ENCODE measurements at places on chromosomes 16 and 17.

GRCh38 chr17:63479495-63480184, 2.8 kb downstream of the ACE start:
- DNase-seq: no peak
- H3K27me3 ChIP-seq: peaks cover 12% of the 10 kb centered on the region
- peaks cover 5% of the 10 kb centered on the region for H3K4me1 ChIP-seq
- no peak overlapping the region for H3K4me3 ChIP-seq
- H3K36me3 ChIP-seq: no peaks in the 10 kb centered on the region

DNA sequence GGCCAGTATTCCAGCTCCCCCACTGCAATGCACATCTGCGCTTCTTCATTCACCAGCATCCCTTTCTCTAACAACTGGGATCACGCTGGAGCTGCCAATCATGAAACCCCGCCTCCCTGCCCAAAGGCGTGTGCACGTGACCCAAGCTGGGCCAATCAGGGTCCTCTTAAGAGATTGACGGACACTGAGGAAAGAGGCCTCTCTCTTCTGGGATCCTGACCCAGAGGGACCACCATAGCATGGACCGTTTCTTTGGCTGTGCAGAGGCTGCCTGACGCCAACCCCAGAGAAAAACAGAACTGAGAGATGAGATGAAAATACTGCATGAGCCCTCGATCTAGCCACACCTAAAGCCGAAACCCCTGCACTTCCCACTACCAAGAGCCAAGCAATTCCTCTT, 32.0 kb downstream of the COTL1 start:
- H3K27ac ChIP-seq: no peak overlapping the region
- H3K4me3 ChIP-seq: no peak overlapping the region
- H3K4me1 ChIP-seq: peaks cover 4% of the 10 kb centered on the region

- H3K27me3 ChIP-seq: no peaks in the 10 kb centered on the region
- H3K4me1 ChIP-seq: no peaks in the 10 kb centered on the region
- H3K27ac ChIP-seq: peak overlapping the region; percentile 1
Observed at GRCh38 chr17:63675607-63676546, 24.0 kb downstream of the LIMD2 start.

DNA sequence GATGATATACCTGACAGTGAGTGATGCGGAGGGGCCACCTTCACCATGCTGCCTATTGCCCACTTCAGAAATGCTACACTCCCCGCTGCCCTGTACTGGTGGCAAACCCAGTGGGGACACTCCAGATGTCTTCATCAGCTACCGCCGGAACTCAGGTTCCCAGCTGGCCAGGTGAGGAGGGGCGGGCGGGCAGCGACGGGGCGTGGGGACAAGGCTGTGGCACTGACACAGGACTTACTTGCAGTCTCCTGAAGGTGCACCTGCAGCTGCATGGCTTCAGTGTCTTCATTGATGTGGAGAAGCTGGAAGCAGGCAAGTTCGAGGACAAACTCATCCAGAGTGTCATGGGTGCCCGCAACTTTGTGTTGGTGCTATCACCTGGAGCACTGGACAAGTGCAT, 16.6 kb downstream of the SARM1 start:
- H3K36me3 ChIP-seq: peaks cover 4% of the 10 kb centered on the region
- H3K27ac ChIP-seq: no peak overlapping the region
- no peaks in the 10 kb centered on the region for H3K27me3 ChIP-seq

DNA sequence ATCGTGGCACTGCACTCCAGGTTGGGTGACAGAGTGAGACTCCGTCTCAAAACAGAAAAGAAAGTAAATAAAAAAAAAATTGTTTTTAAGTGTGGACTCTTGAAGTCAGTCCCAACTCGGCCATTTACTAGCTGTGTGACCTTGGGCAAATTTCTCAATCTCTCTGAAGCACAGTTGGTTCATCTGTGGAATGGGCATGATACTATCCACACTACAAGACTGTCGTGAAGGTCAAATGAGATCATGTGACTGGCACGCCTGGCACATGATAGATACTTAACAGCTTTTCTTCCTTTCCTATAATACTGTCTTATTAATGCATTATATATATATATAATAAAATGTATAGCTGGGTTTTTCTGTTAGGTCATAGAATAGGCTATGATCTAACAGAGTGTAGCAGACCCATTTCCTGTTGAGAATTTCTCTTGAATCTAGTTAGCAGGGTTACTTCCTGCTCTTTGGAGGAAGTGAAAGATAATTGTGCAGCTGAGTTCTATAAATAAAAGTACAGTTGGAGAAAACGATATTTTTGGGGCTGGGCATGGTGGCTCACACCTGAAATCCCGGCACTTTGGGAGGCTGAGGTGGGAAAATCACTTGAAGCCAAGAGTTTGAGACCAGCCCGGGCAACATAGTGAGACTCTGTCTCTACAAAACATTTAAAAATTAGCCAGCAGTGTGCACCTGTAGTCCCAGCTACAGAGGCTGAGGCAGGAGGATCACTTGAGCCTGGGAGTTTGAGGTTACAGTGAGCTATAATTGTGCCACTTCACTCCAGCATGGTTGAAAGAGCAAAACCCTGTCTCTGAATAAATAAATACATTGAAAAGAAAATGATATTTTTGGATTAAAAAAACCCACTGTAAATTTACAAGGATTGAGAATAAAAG, 7.3 kb downstream of the MILR1 start:
- peak overlapping the region; percentile 43 for H3K27ac ChIP-seq
- DNase-seq: peak; percentile 7
- no peaks in the 10 kb centered on the region for H3K27me3 ChIP-seq
- peaks cover 10% of the 10 kb centered on the region for H3K4me1 ChIP-seq
- no peak overlapping the region for H3K4me3 ChIP-seq

- no peak for DNase-seq
- peaks cover 72% of the 10 kb centered on the region for H3K36me3 ChIP-seq
- H3K27me3 ChIP-seq: no peaks in the 10 kb centered on the region
Observed at GRCh38 chr17:39556423-39556822, 51.3 kb downstream of the NEUROD2 start.

DNA sequence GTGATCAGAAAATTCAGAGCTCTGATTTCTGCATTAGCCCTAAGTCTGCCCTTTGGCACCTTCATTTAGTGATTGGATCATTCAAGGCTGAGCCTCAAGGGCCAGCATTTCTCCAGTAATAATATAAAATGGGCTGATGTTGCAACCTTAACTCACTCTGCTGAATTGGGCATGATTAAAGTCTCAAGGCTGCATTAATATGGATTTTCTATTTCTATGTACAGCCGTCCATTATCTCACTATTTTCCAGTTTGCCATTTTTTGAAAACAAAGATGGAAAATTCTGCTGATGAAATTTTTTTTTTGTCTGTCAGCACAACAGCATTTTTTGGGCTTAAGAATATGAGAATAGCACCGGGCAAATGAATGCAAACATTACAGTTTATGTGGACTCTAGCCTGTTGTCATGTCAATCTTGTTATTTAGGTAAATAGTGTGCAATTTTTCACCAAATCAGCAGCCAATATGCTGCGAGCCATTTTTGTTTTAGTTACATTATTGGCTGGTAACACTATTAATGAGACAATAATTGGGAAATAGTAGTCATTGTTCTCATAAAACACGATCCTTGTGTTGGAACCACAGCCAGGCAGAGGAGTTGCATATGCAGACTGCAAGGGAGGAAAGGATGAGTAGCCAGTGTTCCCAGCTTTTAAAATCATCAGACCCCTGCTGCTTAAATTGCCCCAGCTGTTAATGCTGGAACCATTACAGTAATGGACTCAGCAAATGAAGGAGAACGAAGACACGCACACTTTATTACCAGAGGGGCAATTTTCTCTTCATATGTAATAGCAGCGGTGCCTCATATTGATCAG, 10.5 kb downstream of the FTO start:
- DNase-seq: no peak
- no peaks in the 10 kb centered on the region for H3K27me3 ChIP-seq
- no peaks in the 10 kb centered on the region for H3K36me3 ChIP-seq
- no peak overlapping the region for H3K4me3 ChIP-seq
- no peak overlapping the region for H3K27ac ChIP-seq

- H3K36me3 ChIP-seq: no peaks in the 10 kb centered on the region
- no peak overlapping the region for H3K27ac ChIP-seq
- no peak overlapping the region for H3K4me3 ChIP-seq
- H3K4me1 ChIP-seq: peaks cover 18% of the 10 kb centered on the region
- no peaks in the 10 kb centered on the region for H3K27me3 ChIP-seq
Observed at GRCh38 chr17:67262435-67263117, 17.6 kb upstream of the HELZ start.

DNA sequence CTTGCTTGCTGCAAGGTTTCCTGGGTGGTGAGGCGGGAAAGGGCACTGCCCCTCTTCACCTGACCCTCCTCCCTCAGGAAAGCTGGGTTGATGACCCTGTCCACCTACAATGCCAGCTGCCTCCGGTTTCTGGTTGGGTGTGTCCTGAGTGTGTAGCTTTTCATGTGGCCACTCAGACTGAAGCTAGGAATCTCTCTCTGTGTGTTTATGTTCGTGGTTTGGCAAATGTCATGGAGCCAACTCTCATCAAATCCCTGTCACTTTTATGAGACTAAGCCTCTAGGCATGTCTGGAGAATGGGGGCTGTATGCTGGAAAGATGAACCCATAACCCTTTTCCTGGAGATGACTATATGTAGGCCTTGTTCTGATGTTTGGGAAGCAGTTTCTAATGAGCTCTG, 17.1 kb downstream of the PLEKHG4 start:
- H3K4me1 ChIP-seq: no peaks in the 10 kb centered on the region
- no peak for DNase-seq
- no peak overlapping the region for H3K27ac ChIP-seq

DNA sequence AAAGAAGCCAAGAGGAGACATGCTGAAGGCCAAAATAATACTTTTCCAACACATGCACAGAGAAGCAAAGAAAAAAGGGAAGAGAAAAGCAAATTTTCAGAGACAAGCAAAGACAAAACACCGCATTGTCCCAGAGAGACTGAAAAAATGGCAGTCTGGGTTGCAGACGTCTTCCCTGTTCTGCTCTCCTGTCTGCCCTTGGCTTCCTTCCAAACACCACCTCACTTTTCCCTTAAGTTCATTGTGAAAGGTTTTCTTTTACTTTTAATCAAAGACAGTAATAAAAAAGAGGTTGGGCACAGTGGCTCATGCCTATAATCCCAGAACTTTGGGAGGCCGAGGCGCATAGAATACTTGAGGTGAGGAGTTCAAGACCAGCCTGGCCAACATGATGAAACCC, 21.2 kb upstream of the VAT1L start:
- H3K4me3 ChIP-seq: no peak overlapping the region
- no peak overlapping the region for H3K27ac ChIP-seq
- H3K27me3 ChIP-seq: no peaks in the 10 kb centered on the region
- no peak for DNase-seq
- no peaks in the 10 kb centered on the region for H3K4me1 ChIP-seq

- peaks cover 6% of the 10 kb centered on the region for H3K27me3 ChIP-seq
- no peak overlapping the region for H3K4me3 ChIP-seq
- H3K36me3 ChIP-seq: no peaks in the 10 kb centered on the region
- no peak overlapping the region for H3K27ac ChIP-seq
- no peak for DNase-seq
- H3K4me1 ChIP-seq: no peaks in the 10 kb centered on the region
Observed at GRCh38 chr17:41781404-41782110, 5.0 kb downstream of the JUP start.

GRCh38 chr17:56752263-56752836, 81.4 kb downstream of the C17orf67 start:
- no peak overlapping the region for H3K27ac ChIP-seq
- no peak for DNase-seq
- H3K36me3 ChIP-seq: no peaks in the 10 kb centered on the region
- no peaks in the 10 kb centered on the region for H3K27me3 ChIP-seq
- H3K4me1 ChIP-seq: peaks cover 28% of the 10 kb centered on the region

GRCh38 chr16:71384073-71384724, 25.7 kb downstream of the CALB2 start:
- no peaks in the 10 kb centered on the region for H3K27me3 ChIP-seq
- H3K36me3 ChIP-seq: no peaks in the 10 kb centered on the region
- DNase-seq: no peak
- H3K4me1 ChIP-seq: no peaks in the 10 kb centered on the region
- no peak overlapping the region for H3K27ac ChIP-seq

DNA sequence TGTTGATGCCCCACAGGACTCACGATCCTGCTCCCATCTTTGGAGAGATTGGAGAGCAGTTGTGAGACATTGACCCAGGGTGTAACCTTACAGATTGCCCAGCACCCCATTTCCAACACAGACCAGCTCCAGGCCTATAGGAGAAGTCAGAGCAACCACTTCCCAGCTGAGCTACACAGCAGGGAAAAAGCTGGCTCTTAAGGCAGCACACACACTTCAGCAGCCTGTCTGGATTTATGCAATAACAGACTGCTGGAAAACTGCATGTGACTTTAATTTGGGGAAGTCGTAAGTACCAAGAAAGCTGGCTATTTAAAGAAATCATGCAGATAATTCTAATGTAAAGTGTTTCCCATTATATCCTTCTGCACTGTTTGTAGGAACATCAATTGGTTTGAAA, 30.8 kb downstream of the NOG start:
- no peaks in the 10 kb centered on the region for H3K4me1 ChIP-seq
- no peaks in the 10 kb centered on the region for H3K27me3 ChIP-seq
- DNase-seq: no peak
- no peaks in the 10 kb centered on the region for H3K36me3 ChIP-seq
- H3K4me3 ChIP-seq: no peak overlapping the region
- H3K27ac ChIP-seq: no peak overlapping the region

DNA sequence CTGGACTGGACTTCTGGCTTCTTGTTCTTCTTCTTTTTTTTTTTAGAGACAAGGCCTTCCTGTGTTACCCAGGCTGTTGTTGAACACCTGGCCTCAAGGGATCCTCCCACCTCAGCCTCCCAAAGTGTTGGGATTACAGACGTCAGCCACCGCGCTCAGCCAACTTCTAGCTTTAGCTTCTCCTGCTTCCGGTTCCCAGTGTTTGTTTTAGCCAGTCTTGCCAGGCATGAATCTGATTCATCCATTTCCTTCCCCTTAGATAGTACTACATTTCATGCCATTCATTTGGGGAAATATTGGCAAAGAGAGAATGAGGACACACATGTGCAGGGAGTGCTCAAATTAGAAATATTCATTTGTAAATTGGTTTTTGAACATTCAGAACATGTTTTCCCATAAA, 12.1 kb upstream of the NDUFAB1 start:
- no peaks in the 10 kb centered on the region for H3K4me1 ChIP-seq
- DNase-seq: no peak
- H3K27ac ChIP-seq: no peak overlapping the region
- H3K4me3 ChIP-seq: no peak overlapping the region
- no peaks in the 10 kb centered on the region for H3K36me3 ChIP-seq

- DNase-seq: no peak
- no peaks in the 10 kb centered on the region for H3K36me3 ChIP-seq
- no peaks in the 10 kb centered on the region for H3K27me3 ChIP-seq
- H3K4me1 ChIP-seq: no peaks in the 10 kb centered on the region
- H3K4me3 ChIP-seq: no peak overlapping the region
Observed at GRCh38 chr16:53115047-53115446, 60.3 kb downstream of the CHD9 start.

All from naive thymus-derived CD4-positive, alpha-beta T cell (primary cell).